Large intestine (tissue), 12 donors: ENCODE measurements at places on chromosomes 7 and 10.

DNA sequence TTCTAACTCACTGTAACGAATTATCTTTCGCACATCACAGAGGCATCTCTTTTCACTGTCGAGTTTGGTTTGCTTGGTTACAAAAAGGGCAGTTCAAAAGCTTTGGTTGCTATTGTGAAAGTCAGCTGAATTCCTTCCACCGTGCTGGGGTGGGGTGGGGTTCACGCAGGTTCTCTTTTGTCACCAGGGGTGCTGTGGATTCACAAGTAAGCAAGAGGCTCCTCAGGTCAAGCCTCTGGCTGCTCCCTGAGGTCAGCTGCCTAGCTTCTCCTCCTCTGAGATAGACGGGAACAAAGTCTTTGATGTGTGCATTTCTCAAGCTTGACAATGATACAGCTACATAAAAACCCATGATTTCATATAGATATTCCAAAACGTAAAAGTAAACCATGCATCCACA lies 47.7 kb downstream of the EGFR start:
- H3K4me1 ChIP-seq = peaks cover 57% of the 10 kb centered on the region
- peak; percentile 58 for DNase-seq
- no peaks in the 10 kb centered on the region for H3K27me3 ChIP-seq
- no peak overlapping the region for H3K4me3 ChIP-seq
- peaks cover 3% of the 10 kb centered on the region for H3K36me3 ChIP-seq
- peak overlapping the region; percentile 61 for H3K27ac ChIP-seq

DNA sequence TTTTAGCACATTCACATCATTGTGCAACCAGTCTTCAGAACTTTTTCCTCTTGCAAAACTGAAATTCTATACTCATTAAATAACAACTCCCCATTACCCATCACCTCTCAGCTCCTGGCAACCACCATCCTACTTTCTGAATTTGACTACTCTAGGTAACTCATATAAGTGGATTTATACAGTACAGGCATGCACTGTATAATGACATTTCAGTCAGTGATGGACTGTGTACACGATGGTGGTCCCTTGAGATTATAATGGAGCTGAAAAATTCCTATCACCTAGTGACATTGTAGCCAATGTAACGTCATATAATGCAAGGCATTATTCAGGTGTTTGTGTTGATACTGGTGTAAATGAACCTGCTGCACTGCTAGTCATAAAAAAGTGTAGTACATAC lies 60.1 kb downstream of the BTRC start:
- H3K4me1 ChIP-seq = no peaks in the 10 kb centered on the region
- no peak overlapping the region for H3K4me3 ChIP-seq
- H3K36me3 ChIP-seq = no peaks in the 10 kb centered on the region

DNA sequence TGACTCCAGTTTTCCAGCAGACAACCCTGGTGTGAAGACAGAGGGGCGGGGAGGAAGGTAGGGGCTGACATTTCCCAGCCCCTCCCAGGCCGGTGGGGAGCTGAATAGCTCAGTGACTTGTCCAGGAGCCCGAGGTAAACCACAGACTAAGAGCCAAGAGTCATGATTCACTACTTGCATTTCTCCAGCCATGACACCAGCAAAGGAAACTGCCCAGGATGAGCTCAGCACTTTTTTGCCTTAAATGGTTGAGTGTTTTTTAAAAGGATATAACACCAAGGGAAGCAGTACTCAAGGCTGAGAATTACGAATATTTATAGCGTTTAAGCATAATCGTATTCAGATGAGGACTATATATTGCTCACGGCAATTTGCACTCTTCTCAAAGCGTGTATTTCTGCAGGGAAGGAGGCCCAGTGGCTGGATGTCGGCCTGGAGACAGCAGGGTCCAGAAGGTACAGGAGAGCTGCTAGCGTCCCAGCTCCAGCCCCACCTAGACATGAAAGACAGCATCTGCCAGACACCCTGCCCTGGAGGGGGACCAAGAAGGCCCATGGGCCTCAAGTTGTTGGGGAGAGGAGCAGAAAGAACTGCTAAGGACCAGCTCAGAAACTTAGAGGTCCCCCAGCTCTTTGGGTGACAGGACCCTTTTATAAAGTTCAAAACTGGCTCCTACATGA lies 141.4 kb downstream of the GRID1 start:
- H3K4me1 ChIP-seq = no peaks in the 10 kb centered on the region
- DNase-seq = no peak
- H3K36me3 ChIP-seq = no peaks in the 10 kb centered on the region
- no peak overlapping the region for H3K27ac ChIP-seq
- H3K4me3 ChIP-seq = no peak overlapping the region

DNA sequence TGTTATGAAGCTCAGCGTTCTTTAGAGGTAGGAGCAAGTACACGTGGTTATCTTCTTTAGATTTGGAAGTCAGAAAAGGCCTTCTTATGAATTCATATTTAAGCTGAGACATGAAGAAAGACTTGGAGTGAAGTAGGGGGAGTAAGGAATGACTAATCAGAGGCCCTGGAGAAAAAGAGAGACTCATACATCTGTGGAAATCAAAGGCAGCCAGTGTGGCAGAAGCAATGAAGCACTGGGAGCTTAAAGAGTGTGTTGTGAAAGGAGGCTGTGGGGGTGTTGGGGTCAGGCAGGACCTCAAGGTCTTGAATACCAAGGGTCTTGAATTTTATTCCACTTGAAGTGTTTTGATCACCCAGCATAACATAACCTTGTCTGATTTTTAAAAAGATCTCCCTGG lies 35.7 kb upstream of the FGL2 start:
- DNase-seq = no peak
- peaks cover 5% of the 10 kb centered on the region for H3K36me3 ChIP-seq
- H3K27me3 ChIP-seq = no peaks in the 10 kb centered on the region
- H3K27ac ChIP-seq = no peak overlapping the region
- H3K4me3 ChIP-seq = no peak overlapping the region
- H3K4me1 ChIP-seq = no peaks in the 10 kb centered on the region

GRCh38 chr7:74074770-74075169 lies 8.8 kb upstream of the LIMK1 start:
- no peaks in the 10 kb centered on the region for H3K4me1 ChIP-seq
- no peaks in the 10 kb centered on the region for H3K36me3 ChIP-seq
- no peak overlapping the region for H3K27ac ChIP-seq
- no peak overlapping the region for H3K4me3 ChIP-seq

- H3K27me3 ChIP-seq = no peaks in the 10 kb centered on the region
- DNase-seq = no peak
- H3K4me1 ChIP-seq = peaks cover 8% of the 10 kb centered on the region
- H3K27ac ChIP-seq = peak overlapping the region; percentile 47
Observed at GRCh38 chr10:95254629-95255028, 36.2 kb downstream of the PDLIM1 start.

DNA sequence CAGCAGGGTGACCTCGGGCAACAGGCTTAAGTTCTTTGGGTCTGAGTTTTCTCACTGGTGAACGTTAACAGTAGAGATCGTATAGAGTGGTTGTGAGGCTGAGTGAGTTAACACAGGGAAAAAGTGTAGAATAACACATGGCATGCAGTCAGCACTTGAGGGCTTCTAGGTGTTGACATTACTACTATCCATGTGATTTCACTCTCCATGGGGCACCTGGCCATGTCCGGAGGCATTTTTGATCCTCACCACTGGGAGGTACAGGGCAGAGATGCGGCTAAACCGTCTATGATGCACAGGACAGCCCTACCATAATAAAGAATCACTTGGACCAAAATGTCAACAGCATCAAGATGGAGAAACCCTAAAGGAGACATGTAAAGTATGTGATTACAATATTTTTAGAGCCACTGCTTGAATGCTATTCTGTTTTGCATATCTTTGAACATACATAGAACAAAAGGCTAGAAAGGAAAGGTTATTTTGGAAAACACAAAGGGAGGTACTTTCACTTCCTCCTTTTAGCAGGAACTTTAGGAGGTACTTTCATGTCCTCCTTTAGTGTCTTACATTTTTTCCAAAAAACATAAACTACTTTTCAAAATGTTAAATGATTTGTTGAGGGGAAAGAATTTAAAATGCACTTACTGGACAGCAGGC lies 44.3 kb downstream of the NOD1 start:
- H3K4me1 ChIP-seq = peaks cover 12% of the 10 kb centered on the region
- DNase-seq = no peak
- H3K4me3 ChIP-seq = no peak overlapping the region
- no peaks in the 10 kb centered on the region for H3K27me3 ChIP-seq

DNA sequence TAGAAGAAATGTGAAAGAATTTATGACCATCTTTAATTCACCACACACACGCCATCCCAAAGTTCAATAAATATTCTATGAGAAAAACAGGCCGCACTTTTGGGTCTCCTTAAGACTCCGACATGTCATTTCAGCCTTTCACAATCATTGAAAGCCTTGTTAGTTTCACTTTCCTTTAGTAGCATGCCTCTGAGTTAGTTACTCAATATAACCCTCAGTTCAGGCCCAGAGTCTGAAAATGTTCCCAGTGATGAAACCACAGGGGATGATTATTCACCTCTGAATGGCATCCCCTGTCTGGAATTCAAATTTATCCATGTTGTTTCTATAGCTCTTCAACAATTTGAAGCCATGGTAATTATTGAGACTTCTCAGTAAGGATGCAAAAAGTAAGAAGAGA lies 278.1 kb upstream of the NRP1 start:
- H3K4me1 ChIP-seq = no peaks in the 10 kb centered on the region
- no peak for DNase-seq
- H3K4me3 ChIP-seq = no peak overlapping the region
- no peak overlapping the region for H3K27ac ChIP-seq

DNA sequence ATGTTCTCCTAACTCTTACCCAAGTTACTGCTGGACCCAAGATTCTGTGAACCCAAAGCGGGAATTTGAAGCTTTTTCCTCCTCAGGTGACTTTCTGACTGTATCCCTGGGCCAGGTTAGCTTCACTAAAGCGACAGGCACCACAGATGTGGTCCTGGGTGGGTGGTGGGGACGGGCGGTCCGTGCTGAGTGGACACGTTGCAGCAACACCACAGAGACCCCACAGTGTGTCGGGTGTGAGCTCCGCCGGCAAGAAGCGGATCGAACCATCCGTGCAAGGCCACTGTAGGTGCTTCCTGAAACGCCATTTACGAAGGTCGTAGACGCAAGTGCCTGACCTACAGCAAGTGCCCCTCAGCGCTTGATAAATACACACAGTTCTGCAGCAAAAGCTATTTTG lies 325.9 kb downstream of the ADARB2 start:
- no peak for DNase-seq
- no peak overlapping the region for H3K27ac ChIP-seq
- no peak overlapping the region for H3K4me3 ChIP-seq
- peaks cover 2% of the 10 kb centered on the region for H3K27me3 ChIP-seq

DNA sequence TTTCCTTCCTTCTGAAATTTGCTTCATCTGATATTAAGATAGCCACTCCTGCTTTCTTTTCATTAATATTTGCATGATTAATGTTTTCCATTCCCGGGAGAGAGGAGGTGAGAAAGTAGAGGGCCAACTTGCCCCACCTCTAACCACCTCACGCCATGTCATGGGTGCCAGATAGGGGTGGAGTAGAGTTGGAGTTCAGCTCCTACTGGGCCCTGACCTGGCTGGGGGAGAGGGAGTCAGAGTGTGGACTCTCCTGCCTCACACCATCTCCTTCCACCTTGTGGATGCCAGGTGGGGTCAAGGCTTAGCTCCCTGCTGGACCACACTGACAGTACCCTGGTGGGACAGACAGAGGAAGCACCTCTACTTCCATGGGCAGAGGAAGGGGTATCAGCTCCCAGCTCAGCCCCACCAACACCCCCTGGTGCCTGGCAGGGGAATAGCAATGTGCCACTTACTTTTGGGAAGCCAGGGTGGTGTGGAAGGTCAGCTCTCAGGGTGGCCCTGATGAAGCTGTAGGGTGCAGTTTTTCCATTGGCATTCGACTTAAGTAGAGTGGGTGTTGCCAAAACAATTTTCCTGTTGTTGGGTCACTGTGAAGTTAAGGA lies 28.0 kb downstream of the CHST12 start:
- no peaks in the 10 kb centered on the region for H3K27me3 ChIP-seq
- H3K36me3 ChIP-seq = peaks cover 24% of the 10 kb centered on the region
- peaks cover 7% of the 10 kb centered on the region for H3K4me1 ChIP-seq
- no peak for DNase-seq

GRCh38 chr10:76899490-76899889 lies 738.1 kb downstream of the KCNMA1 start:
- H3K4me1 ChIP-seq = peaks cover 4% of the 10 kb centered on the region
- no peak overlapping the region for H3K27ac ChIP-seq
- no peak for DNase-seq
- H3K27me3 ChIP-seq = peaks cover 4% of the 10 kb centered on the region
- H3K4me3 ChIP-seq = no peak overlapping the region

DNA sequence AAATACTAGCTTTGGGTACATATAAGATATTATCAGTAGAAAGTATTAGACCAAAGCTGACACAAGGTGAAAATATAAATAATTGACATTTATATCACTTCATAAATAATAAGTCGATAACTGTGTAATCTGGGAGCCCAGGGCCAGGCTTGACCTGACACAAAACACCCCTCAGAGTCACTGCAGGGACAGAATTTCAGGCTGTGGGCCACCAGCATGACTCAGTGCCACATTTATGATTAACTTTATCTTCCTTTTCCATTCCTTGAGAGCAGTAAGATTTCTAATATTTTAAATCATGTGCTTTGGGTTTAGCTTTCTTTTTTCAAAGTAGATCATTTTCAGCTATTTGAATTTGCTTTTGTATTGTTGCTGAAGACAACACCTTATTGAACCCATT lies 102.9 kb upstream of the NFE2L3 start:
- no peak for DNase-seq
- no peaks in the 10 kb centered on the region for H3K36me3 ChIP-seq
- H3K4me3 ChIP-seq = no peak overlapping the region
- H3K4me1 ChIP-seq = peaks cover 8% of the 10 kb centered on the region
- no peaks in the 10 kb centered on the region for H3K27me3 ChIP-seq

GRCh38 chr10:104329735-104330134 lies 8.5 kb downstream of the ITPRIP start:
- no peaks in the 10 kb centered on the region for H3K36me3 ChIP-seq
- peak overlapping the region; percentile 82 for H3K27ac ChIP-seq
- H3K27me3 ChIP-seq = no peaks in the 10 kb centered on the region
- H3K4me3 ChIP-seq = no peak overlapping the region
- no peak for DNase-seq
- H3K4me1 ChIP-seq = peaks cover 53% of the 10 kb centered on the region

DNA sequence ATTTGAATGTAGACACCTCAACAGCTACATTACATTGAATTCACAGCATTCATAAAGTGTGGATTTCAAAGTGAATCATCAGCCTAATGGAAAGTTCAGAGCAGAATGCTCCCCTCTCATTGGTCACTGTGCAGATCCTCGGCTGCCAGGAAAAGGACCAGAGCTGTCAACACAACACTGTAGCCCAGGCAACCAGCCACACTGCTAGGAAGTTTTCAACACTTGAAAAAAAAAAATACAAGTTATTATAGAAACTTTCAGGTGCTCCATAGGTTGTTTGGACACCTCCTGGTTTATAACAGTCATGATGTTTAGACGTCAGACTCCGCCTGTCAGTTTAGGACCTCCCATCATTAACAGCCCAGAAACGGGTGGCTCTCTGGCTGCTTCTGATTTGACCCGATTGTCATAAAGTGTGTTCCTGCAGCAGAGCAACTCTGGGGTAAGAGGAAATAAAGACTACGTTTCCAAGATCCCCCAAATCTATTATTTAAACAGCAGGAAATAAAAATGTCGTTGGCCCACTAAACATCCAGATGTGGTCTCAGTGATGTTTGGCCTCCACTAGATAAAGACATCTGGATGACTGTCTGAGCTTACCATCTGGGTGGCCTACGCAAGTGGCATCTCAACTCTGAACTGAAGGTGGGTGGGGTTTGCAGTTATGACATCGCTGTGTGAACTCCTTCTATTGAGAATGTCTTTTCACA lies 117.4 kb downstream of the CABCOCO1 start:
- H3K4me1 ChIP-seq = no peaks in the 10 kb centered on the region
- no peaks in the 10 kb centered on the region for H3K27me3 ChIP-seq
- H3K27ac ChIP-seq = no peak overlapping the region
- DNase-seq = peak; percentile 54
- H3K4me3 ChIP-seq = no peak overlapping the region
